ENCODE measurements at places on chromosomes 5 and 9.

GRCh38 chr9:94147776-94148175 is 63.5 kb downstream of the PTPDC1 start:
- DNase-seq, result no peak

DNA sequence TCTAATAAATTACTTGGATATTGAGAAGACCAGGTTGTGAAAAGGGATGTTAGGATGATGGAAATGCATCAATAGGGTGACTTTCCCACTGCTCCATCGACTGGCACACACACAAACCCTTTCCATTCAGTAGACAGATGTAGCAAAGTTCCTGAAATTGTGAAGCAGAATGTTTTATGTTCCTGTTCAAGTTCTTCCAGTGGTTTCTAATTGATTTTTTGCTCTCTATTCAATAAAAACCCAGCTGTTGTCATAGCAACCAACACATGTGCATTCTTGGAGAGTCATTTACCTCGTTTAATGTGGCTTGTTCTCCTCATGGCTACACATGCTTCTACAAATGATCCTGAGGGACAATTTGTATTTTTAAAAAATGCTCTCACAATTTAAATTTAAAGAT is 244.6 kb downstream of the RAB3C start:
- no peak for DNase-seq

DNA sequence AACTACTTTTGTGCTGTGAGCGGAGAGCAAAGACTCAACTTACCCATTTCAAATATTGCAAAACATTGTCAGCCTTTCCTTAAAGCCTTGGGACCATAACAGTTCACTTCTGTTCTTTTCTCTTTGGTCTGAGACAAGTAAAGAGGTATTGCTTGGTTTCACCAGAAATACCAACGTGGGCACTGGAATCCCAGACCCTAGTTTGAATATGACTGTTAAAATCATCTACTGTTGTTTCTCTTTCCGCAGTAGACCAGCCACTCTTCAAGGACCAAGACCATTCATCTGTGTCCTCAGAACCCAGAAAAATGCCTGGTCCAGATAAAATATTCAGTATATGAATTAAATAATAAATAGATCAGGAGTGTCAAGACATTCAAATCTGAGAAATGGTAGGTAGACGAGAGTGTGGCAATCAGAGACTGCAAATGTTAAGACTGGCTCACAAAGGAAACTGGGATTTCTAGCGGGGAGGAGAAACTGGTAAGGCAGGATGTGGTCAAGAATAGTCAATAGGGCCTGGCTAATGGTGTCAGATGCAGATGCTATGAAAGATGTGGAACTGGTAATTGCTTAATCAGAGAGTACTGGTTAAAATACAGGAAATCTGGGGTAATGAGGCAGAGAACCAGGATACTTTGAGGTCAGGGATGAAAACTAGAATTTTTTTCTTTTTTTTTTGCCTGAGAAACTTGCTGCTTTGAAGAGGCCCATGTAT is 82.1 kb upstream of the IL33 start:
- DNase-seq, result no peak

GRCh38 chr5:39100851-39101396 is 26.7 kb upstream of the RICTOR start:
- DNase-seq, result no peak

GRCh38 chr9:137437691-137438590 is 3.2 kb downstream of the ENTPD8 start:
- DNase-seq, result no peak
